CMK (cell line): ENCODE measurements at places on chromosomes 6 and 20.

GRCh38 chr20:11467436-11467835, 450.3 kb upstream of the BTBD3 start:
- DNase-seq: no peak

DNA sequence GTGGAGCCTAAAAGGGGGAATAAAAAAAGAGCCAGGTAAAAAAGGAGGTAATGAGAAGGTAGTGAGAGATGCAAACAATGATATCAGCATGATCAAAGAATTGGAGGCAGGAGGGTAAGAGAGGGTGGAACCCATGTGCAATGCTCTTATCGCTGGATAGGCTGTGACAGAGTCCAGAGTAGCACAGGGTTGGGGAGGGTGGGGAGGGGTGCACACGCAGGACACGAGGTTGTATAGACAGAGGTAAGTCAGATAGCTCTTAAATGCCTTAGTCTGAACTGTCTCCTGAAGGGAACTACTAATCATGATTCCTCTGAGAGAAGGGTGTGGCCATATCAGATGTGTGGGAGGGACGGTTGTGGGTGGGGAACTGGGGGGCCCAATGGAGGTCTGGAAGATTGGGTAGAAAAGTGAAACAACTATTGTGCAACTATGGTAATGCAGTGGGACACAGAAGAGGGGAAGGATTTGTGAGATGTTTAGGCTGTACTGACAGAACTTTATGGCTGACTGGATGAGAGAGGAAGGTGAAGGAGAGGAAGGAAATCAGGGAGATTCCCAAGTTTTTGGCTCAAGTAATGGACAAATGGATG, 354.8 kb downstream of the BTBD9 start:
- DNase-seq: no peak

- DNase-seq: no peak
Measured at GRCh38 chr6:41463062-41463930, 82.9 kb upstream of the FOXP4 start.

- no peak for DNase-seq
Measured at GRCh38 chr6:132041706-132042105, 90.5 kb upstream of the CCN2 start.

DNA sequence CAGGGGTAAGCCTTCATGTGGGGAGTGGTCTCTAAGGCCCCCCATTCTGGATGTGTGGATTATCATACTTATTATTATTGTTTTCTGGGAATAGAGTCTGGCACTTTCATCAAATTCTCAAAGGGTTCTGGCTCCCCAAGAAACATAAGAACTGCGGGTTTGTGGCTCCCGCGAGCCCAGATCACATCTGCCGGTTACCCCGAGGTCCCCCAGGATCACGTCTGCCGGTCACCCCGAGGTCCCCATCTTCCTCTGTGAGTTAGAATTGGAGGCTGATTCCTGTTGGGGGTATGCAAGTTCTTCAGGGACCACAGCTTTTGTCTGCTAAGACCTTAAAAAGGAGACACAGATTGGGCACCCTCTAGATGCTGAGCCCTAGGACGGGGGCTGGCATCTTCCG, 116.7 kb upstream of the FRMD1 start:
- no peak for DNase-seq

DNA sequence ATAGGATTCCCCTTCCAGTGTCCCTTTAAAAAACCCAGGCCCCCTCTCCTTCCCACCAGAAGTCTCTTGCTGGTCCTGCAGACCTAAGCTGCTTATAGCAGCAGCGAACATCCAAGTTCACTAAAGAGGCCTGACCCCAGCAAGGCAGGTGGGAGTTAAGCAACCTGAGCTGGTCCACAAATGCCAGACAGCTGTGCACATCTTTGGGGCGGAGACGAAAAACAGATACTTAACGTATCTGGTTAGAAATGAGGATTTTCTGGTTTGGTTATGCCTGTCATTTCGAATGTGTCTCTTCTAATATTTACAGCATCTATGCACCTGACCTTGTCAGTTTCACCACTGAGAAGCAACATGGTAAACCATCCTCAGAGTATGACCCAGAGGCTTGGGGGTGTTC, 87.8 kb downstream of the SLC2A10 start:
- DNase-seq: no peak

GRCh38 chr6:15344192-15344519, 98.3 kb downstream of the JARID2 start:
- DNase-seq: no peak

- no peak for DNase-seq
Measured at GRCh38 chr6:154388803-154389202, 32.2 kb upstream of the IPCEF1 start.
